ENCODE measurements at places on chromosomes 1 and 21. TPM values are rescaled to one million over a fixed set of nuclear protein-coding genes. Genes with fewer than 3 reads are reported as not detected.

The PGLYRP3 gene
- total RNA-seq = not detected

The RSPH1 gene
- total RNA-seq = 3.3 TPM

DNA sequence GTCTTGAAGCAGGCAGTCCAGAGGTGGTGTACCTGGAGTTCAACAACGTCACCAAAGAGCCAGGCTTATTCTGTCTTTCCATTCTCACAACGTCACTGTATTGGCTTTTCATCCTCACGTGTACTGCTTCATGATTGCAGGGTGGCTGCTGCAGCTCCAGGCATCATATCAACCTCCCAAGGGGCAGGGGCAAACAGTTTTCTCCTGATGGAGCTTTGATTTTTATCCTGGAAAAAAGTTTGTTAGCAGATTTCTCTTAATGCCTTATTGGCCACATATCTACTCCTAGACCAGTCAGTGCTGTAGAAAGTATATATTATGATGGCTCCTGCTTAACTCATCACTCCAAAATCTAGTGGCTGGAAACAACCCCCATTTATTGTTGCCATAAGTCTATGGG, 8.3 kb upstream of the OPRD1 start:
- no peak for DNase-seq

DNA sequence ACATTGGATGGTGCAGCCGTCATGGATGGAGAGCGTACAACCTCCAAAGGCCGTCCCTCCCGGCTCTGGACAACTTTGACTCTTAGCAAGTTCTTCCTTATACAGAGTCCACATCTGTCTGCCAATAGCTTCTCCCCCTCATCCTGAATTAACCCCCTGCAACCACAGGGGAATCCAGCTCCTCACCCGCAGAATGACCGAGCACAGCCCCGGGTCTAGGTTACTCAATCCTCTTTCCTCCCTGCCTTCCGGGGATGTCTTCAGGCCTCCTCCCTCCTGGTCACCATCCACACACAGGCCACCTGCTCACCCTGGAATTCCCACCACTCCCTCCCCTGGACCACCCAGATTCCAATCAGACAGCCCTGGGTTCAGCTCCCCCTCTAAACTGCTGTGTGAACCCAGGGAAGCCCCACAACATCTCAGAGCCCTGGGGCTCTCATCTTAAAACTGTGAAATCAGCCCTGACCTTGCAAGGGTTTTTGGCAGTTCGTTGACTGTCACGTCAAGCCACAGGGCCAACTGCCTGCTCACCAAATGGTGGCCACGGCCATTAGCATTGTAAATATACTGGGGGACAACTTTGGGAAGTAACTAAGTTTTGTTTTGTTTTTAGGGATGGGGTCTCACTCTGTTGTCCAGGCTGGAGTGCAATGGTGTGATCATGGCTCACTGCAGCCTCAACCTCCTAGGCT, 54.2 kb downstream of the HSPG2 start:
- DNase-seq = no peak

DNA sequence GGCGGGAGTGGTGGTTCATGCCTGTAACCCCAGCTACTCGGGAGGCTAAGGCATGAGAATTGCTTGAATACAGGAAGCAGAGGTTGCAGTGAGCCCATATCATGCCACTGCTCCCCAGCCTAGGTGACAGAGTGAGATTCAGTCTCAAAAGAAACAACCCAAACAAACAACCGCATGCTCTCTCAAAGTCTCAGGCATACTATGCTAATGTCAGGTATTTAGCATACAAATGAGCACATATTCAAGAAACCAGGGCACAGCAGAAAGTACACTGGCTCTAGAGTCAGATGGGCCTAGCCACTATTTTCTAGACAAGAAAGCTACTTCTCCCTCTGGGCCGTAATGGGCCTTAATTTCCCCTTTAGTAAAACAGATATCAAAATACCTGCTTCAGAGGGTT, 55.0 kb downstream of the ELAVL4 start:
- DNase-seq = no peak
